Activated naive CD4-positive, alpha-beta T cell treated with anti-CD3 and anti-CD28 coated beads for 36 hours (primary cell): ENCODE measurements at places on chromosomes 3 and 15. TPM values are rescaled to one million over a fixed set of nuclear protein-coding genes. Genes with fewer than 3 reads are reported as not detected.
A peak's percentile ranks its signal among the peaks of the same experiment; 100 is the strongest.

GRCh38 chr3:50095352-50095998 lies 6.8 kb downstream of the RBM5 start:
- no peaks in the 10 kb centered on the region for H3K27me3 ChIP-seq
- no peak for DNase-seq
- no peak overlapping the region for H3K4me3 ChIP-seq
- H3K36me3 ChIP-seq, result peaks cover 62% of the 10 kb centered on the region

- H3K4me3 ChIP-seq, result no peak overlapping the region
- H3K27ac ChIP-seq, result no peak overlapping the region
- no peak for DNase-seq
- H3K27me3 ChIP-seq, result peaks cover 34% of the 10 kb centered on the region
- no peaks in the 10 kb centered on the region for H3K36me3 ChIP-seq
These were observed 3.7 kb downstream of the SLC6A20 start for GRCh38 chr3:45792516-45793172.

GRCh38 chr3:4271834-4272233 lies 31.3 kb upstream of the SETMAR start:
- H3K4me3 ChIP-seq, result no peak overlapping the region
- no peaks in the 10 kb centered on the region for H3K27me3 ChIP-seq
- no peak overlapping the region for H3K27ac ChIP-seq
- peaks cover 3% of the 10 kb centered on the region for H3K36me3 ChIP-seq
- no peak for DNase-seq

DNA sequence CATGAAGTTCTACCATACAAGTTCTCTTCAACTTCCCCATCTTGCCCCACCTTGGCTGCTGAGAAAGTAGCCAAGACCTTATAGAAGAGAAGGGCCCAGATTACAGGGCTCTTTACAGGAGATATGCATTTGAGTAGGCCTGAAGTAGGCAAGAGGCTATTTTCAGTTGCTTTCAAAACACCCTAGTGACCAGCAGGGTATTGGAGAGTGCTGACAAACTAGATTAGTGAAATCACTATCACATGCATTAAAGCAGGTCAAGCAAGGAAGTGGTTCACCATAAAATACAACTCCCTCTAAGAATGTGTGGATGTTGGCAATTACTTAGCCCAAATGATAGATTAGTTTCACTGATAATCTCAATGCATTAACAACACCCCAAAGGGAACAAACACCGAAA lies 2.7 kb upstream of the LZTFL1 start:
- H3K27me3 ChIP-seq, result no peaks in the 10 kb centered on the region
- no peaks in the 10 kb centered on the region for H3K36me3 ChIP-seq
- no peak for DNase-seq
- H3K4me3 ChIP-seq, result no peak overlapping the region

GRCh38 chr3:101279765-101280385 lies 40.5 kb downstream of the IMPG2 start:
- H3K4me3 ChIP-seq, result no peak overlapping the region
- H3K36me3 ChIP-seq, result no peaks in the 10 kb centered on the region
- DNase-seq, result no peak
- no peaks in the 10 kb centered on the region for H3K27me3 ChIP-seq
- no peaks in the 10 kb centered on the region for H3K4me1 ChIP-seq
- H3K27ac ChIP-seq, result no peak overlapping the region

The CAPN3 gene
- 1.5 TPM for total RNA-seq

The GHSR gene
- not detected for total RNA-seq

DNA sequence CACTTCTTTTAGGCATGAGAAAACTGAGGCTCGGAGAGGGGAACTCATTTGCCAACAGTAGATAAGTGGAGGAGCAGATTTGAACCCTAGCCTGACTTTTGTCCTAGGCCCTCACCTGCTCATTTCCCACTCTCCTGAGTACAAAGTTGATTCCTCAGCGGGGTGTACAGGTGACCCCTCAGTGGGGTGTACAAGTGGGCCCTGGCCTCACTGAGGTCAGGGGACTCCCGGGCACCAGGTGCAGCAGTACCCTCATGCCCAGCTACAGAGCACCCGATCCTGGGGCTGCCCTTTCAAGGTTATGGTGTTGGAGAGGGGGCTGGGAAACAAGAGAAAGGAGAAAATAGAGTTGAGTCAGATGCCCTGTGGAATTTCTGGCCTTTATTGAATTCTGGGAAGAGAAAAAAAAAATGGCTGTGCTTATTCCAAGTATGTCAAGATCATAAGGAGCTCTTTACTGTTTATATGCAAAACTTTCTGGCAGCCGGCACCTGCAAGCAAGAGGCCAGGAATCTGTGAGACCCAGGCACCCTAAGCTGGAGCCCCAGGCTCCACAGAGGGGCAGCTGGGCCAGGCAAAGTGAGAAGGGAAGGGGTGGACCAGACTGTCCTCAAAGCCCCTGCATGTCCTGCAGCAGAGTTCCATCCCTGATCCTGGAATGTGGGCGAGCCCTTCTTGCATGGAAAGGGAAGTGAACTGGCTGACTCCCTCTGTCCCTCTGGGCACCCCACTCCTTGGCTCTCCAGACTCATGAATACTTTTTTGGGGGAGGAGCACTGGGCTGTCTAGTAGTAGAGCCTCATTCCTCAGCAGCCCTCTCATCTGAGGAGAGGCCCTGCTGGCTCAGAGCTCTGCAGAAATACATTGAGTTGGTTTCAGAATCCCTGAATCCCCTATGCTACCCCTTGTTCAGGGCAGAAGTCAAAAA lies 43.1 kb downstream of the AMOTL2 start:
- H3K36me3 ChIP-seq, result no peaks in the 10 kb centered on the region
- no peaks in the 10 kb centered on the region for H3K27me3 ChIP-seq
- H3K27ac ChIP-seq, result no peak overlapping the region
- H3K4me3 ChIP-seq, result no peak overlapping the region
- H3K4me1 ChIP-seq, result no peaks in the 10 kb centered on the region

DNA sequence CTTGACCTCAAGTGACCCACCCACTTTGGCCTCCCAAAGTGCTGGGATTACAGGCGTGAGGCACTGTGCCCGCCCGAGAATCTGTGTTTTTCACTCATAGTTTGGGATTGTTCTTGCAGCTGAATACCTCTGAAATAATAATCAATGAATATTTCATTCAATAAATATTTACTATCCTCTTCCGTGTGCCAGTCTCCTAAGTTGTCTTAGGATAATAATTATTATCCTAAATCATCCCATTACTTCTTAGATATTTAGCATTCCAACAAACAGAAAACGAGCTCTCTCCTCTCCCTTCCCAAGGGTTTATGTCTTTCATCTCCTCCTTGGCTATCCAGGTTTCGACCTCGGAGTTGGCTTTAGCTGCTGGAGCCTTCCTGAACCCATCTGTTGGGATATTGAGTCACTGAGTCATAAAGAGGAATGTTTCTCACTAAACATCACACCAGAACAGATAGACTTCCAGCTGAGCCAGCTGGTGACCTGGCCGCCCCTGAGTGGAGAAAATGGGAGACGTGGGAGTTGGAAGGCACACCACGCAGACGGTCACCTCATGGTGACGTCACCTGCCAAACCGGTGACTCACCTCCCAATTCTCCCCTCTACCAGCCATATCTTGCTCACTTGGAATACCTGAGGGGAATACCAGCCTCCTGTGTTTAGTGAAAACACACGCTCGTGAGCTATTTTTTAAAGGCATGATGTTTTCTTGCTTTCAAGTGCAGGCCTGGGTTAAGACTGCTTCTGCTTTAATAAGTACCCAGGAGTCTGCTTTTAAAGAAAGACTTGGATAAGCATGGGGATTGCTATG lies 43.9 kb downstream of the BHLHE40 start:
- H3K27me3 ChIP-seq, result no peaks in the 10 kb centered on the region
- no peak overlapping the region for H3K4me3 ChIP-seq
- no peak for DNase-seq
- H3K27ac ChIP-seq, result peak overlapping the region; percentile 83
- H3K36me3 ChIP-seq, result no peaks in the 10 kb centered on the region
- H3K4me1 ChIP-seq, result peaks cover 67% of the 10 kb centered on the region

- H3K36me3 ChIP-seq, result peaks cover 4% of the 10 kb centered on the region
- no peaks in the 10 kb centered on the region for H3K4me1 ChIP-seq
- H3K27me3 ChIP-seq, result no peaks in the 10 kb centered on the region
- H3K4me3 ChIP-seq, result no peak overlapping the region
- no peak overlapping the region for H3K27ac ChIP-seq
These were observed 262.9 kb downstream of the CTNNB1 start for GRCh38 chr3:41462103-41462691.

The ILDR1 gene
- not detected for total RNA-seq

The ATP8B4 gene
- 2.0 TPM for total RNA-seq

DNA sequence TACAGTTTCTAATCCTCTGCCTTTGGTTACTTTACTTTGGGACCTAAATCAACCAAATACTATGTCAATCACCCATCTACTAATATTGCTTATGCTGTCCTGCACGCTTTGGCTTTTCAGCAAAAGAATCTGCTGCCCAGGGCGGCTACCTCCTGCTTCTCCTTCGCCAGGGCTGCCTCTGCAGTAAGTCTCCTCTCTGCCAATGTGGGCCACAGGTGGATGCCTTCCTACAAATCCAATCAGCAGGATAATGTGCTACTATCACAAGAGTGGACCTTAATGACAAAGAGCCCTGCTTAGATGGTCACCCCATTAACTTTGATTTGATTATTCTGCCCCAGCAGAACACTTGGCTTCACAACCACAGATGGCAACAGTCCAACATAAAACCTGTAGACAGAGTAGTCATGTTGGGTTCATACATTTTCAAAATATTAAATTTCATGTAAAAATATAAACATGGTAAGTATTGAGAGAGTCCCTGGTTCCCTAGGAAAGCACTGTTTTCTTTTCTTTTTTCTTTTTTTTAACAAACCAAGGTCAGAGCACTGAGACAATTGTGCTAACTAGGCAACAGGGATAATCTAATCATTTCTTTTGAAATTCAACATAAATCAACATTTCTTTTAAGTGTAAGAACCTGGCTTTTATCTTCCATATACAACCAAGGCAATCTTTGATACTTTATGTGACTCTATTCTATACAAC lies 298.3 kb downstream of the ZBTB20 start:
- H3K36me3 ChIP-seq, result no peaks in the 10 kb centered on the region
- H3K4me3 ChIP-seq, result no peak overlapping the region
- DNase-seq, result no peak
- H3K27me3 ChIP-seq, result no peaks in the 10 kb centered on the region
- H3K4me1 ChIP-seq, result peaks cover 3% of the 10 kb centered on the region
